ENCODE measurements at places on chromosomes 3 and 15. TPM values are rescaled to one million over a fixed set of nuclear protein-coding genes. Genes with fewer than 3 reads are reported as not detected.

CPLX3 gene
- not detected for total RNA-seq

DNA sequence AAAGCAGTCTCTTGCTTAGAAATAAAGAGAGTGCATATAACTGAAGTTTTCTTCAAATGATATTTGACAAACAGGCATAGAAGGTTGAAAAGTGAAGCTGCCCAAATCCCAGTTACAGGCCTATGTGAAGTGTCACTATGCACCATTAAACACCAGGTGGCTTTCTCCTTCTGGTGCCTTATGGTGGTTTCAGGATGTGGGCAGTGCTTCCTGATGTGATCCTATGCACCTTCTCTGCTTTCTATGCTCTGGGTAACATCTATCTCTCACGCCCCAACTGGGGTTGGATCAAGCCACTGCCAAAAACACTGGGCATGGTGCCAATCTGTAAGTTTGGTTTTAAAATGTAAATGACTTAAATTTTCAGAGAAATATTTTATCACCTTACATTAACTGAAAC, 744.7 kb downstream of the TUSC7 start:
- no peak for DNase-seq

DNA sequence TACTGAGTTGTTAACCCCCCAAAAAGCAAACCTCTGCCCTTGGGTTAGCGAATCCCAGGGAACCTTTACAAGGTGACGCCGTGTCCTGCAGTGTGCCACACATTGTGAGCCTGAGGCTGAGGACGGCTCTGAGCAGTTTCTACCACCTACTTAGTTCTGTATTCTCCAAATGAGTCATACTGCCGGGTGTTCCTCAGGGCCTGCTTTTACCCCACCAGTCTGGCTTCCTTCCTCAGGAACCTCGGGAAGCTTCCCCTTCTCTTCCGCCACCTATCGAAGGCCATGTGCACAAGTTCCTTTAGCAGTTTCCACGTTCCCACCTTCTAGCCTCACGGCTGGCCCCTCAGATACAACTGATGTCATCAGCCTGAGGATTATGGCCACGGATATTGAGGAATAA, 384.0 kb upstream of the TPM1 start:
- DNase-seq = peak; percentile 12

DNA sequence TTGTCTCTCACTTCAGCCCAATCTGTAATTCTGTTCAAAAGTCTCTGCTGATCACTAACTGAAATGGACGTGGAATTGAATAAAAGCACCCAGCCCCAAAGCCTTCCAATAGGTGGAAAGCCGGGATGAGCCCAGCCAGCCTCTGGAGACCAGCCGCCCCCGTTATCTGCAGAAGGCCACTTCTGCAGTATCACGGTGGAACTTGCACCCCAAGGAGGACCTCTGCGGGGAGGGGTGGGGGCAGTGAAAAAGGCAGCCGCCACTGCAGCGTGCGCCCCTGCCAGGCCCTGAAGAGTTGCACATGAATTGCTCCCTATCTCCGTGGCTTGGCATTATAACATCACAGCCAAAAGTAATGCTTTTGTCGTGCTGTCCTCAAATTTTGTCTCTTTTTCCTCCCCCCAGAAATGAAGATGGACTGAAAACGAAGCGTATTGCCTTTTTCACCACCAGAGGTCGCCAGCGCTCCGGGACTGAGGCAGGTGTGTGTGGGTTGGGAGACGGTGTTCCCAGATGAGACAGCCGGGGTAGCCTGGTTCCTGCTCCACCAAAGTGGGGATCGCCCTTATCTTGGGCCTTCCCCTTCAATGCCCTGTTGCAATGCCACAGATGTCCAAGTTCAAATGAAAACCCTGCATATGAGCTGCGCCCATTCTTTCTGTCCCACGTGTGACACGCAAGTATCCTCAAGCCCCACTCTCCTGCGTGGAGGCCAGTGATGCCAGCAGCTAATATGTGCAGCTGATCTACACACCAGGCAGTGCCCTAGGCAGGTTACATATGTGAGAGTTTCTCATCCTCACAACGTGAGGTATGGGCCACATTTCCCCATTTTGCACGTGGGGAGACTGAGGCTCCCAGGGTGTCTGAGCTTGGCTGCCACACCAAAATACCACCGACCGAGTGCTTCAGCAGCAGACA, 96.0 kb downstream of the LRRK1 start:
- peak; percentile 51 for DNase-seq

GRCh38 chr3:153171256-153171655, 9.2 kb downstream of the RAP2B start:
- DNase-seq = no peak
